ENCODE measurements at places on chromosomes 5 and 9. TPM values are rescaled to one million over a fixed set of nuclear protein-coding genes. Genes with fewer than 3 reads are reported as not detected.

PIP5KL1 gene
- polyA plus RNA-seq: 4.8 TPM

GIN1 gene
- 2.6 TPM for polyA plus RNA-seq

EPB41L4A gene
- 9.6 TPM for polyA plus RNA-seq

SPINK13 gene
- not detected for polyA plus RNA-seq

LCN1 gene
- not detected for polyA plus RNA-seq

EGR1 gene
- polyA plus RNA-seq: 17.9 TPM

CDH18 gene
- polyA plus RNA-seq: not detected

CER1 gene
- not detected for polyA plus RNA-seq

MGAT1 gene
- polyA plus RNA-seq: 84.0 TPM

ANKRD55 gene
- 0.06 TPM for polyA plus RNA-seq

GHR gene
- 1.2 TPM for polyA plus RNA-seq

DMRT2 gene
- polyA plus RNA-seq: 0.08 TPM

NUTM2F gene
- polyA plus RNA-seq: not detected

RLN2 gene
- polyA plus RNA-seq: 0.08 TPM

IDNK gene
- 6.3 TPM for polyA plus RNA-seq

ADGRD2 gene
- polyA plus RNA-seq: 0.02 TPM

REEP2 gene
- polyA plus RNA-seq: 2.6 TPM

SLC45A2 gene
- not detected for polyA plus RNA-seq

GLDC gene
- polyA plus RNA-seq: 2.7 TPM

All from esophagus (tissue), 2 donors.